ENCODE measurements at places on chromosomes 5 and 9.

GRCh38 chr5:110832683-110833082 is 93.9 kb downstream of the SLC25A46 start:
- no peak for DNase-seq

DNA sequence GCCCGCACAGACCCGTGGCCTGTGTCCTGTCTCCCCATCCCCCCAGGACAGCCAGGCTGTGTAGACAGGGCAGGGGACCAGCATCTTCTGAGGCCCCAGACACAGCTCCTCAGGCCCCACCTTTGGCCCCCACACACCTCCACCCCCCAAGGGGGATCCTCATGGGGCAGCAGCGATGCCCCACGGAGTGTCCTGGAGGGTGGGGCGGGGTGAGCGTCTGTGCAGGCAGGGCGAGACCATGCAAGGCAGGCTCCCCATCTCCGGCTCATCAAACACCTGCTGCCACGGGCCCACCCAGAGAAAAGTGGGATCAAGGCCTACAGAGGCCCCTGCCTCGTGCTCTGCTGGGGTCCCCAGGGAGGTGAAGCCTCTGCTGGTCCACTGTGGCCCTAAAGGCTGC is 118.7 kb upstream of the FOXD4L5 start:
- DNase-seq: no peak

- no peak for DNase-seq
These were observed 84.9 kb downstream of the PPIC start for GRCh38 chr5:122951658-122952057.

DNA sequence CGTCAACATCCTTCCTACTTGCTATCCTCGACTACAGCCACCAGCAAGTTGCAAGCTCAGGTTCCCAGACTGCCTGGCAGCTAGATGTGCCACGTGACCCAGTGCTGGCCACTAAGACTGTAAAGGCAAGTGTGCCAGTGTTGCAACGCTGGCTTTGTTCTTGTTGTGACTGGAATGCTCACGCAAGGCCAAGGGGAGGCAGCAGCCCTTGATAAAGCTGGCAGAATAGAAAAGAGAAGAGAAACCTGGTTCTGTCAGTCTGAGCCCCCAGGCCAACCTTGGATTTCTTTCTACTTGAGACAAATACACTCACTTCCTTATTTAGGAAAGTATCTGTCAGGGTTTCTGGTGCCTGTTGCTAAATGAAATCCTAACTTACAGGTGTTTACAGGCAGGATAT is 113.0 kb downstream of the KLHL3 start:
- no peak for DNase-seq

- no peak for DNase-seq
These were observed 153.1 kb downstream of the FOCAD start for GRCh38 chr9:20837166-20837565.

DNA sequence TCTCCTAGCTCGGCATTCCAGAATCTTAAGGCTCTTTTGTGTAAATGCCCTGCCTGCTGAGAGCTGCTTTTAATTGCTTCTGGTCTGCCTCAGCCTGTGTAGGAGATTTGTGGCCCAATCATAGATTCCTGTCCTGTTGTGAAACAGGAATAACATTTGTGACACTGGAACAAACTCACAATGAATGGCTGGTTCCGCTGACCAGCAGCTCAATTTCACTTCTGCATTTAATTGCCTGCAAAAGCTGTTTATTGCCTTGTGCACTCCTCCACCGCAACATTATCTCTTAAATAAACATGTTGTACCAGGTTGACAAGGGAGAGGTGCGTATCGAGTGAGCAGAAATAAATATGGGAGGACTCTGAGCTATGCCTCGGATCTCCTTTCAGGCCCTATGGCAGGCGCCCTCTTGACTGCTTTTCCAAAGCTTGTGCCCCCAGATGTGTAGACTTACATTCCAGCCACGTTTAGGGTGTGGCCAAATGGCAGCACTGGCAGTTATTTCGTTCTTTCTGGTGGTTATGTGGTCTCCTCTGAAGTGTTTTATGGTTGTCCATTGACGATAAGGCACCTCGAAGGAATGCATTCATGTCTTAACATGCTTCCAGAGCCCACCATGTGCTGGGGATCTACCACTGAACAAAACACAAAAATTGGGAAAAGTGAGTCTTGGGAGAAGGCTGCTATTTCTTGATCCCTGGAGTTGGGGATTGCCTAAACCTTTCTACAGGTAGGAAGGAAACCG is 58.1 kb downstream of the DMRT1 start:
- no peak for DNase-seq

GRCh38 chr9:86893811-86894490 is 53.4 kb downstream of the GAS1 start:
- no peak for DNase-seq

GRCh38 chr5:117590944-117591343 is 1016.3 kb upstream of the SEMA6A start:
- no peak for DNase-seq

GRCh38 chr5:152309926-152310450 is 95.1 kb downstream of the NMUR2 start:
- DNase-seq: no peak

DNA sequence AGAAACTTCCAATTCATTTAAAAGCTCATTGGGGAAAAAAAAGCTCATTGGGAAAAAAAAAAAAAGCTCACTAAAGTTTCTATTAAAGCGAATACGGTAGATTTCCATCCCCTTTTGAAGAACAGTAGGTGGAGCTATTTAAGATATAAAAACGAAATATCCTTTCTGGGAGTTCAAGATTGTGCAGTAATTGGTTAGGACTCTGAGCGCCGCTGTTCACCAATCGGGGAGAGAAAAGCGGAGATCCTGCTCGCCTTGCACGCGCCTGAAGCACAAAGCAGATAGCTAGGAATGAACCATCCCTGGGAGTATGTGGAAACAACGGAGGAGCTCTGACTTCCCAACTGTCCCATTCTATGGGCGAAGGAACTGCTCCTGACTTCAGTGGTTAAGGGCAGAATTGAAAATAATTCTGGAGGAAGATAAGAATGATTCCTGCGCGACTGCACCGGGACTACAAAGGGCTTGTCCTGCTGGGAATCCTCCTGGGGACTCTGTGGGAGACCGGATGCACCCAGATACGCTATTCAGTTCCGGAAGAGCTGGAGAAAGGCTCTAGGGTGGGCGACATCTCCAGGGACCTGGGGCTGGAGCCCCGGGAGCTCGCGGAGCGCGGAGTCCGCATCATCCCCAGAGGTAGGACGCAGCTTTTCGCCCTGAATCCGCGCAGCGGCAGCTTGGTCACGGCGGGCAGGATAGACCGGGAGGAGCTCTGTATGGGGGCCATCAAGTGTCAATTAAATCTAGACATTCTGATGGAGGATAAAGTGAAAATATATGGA is at the start of gene PCDHGA12:
PCDHGA12 (plus strand) TSS at position 176 of the 782 bp plus-strand sequence; CDS start at position 429, 253 bp downstream.
- no peak for DNase-seq

- DNase-seq: no peak
These were observed 145.2 kb downstream of the SIL1 start for GRCh38 chr5:139052975-139053374.

Measured in activated T-helper 1 cell treated with anti-CD3 and anti-CD28 coated beads, Interleukin-12 subunit alpha, Interleukin-12 subunit beta, Interleukin-2, Interleukin-4 antibody, amounts not matched to agents 30 ng/mL and 10 ng/mL and 1 ng/mL, durations not matched to agents 14 hours and 24 hours and 36 hours (primary cell).